ENCODE measurements at places on chromosomes 6 and 20.
A peak's percentile ranks its signal among the peaks of the same experiment; 100 is the strongest.

DNA sequence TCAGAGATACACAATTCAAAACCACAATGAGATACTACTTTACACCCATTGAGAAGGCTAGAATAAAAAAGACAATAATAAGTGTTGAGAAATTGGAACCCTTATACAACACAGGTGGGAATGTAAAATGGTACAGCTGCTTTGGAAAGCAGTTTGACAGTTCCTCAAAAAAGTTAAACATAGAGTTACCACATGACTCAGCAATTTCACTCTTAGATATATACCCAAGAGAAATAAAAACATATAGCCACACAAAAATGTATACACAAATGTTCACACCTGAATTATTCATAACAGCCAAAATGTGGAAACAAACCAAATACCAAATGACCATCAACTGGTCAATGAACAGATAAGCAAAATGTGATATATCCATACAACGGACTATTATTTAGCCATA is 161.1 kb upstream of the PLN start:
- DNase-seq, result no peak

DNA sequence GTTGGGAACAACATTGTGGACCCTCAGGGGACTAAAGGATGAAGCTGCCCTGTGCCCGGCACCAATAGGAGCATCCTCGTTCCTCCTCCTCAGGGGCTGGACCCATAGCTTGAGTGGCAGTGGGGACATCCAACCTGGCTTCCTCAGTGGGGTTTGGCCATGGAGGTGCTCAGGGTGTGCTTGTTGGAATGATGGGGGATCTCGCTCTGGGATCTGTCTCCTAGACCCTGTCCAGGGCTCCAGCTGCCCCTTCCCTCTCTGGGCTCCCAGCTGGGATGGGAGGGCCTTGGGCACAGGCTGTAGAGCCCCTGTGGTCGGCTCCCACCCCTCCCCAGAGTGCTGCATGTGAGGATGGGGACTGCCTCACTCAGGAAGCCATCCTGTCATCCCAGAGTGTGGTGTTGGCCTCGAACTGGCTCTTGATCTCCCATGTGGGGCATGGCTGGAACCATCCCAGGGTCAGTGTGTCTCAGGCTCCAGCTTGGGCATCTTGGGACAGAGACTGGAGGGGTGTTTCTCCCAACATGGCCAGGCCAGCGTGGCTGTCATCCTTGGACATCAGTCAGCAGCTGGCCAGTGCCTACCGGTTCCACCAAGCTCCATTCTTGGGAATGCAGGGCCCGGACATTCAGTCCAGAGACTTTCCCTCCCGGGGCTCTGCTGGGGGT is 9.5 kb upstream of the MYT1 start:
- no peak for DNase-seq

DNA sequence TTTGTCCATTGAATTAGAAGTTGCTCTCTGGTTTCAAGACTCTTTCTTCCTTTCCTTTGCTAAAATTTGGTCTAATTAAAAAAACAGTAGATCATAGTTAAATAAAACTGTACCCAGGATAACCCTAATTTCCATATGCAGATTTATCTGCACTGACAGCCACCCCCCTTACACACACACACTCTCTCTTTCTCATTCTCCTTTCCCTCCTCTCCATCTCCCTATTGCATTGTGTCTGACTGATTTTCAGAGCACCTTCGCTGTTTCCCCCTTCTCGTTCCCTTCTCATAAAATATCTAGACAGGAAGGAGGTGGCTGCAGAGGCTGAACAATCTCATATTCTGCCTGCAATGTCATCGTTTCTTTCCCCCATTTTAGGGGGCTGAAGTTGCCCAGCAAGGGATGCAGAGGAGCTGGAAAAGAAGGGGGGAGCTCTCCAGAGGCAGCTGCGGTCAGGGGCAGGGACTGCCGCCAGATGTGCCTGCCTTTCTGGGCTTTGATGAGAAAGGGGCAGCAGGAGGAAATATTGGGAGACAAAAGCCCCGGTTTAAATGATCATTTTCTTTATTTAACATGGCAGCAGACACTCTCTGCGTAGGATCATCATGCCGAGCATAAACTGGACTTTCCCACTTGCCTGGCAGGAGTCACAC is 22.5 kb upstream of the MMS22L start:
- DNase-seq, result no peak

- no peak for DNase-seq
Observed at GRCh38 chr6:11043961-11044711, at the start of gene ELOVL2. TSS of gene ELOVL2 (minus strand) at chr6:11044305. CDS start at chr6:11044230, 75 bp downstream.

GRCh38 chr6:4362326-4362725 is 227.0 kb upstream of the ECI2 start:
- DNase-seq, result no peak

DNA sequence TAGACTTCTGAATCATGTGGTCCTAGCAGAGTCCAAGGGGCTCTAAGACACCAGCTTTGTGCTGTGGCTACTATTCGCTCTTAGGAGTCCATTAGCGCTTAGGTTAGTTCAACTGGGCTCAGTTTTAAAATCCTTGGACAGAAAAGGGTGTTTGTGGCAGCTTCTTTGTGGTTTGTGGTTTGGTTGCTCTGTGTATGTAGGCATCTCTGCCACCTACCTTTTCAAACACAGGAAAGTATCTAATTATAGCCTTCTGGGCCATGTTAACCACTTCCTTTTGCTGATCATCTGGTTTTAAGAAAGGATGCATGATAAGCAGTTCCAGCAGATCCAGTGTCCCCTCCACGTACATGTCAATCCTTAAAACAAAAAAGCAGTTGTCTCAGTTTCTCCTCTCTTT is 10.8 kb downstream of the GSTA4 start:
- DNase-seq, result peak; percentile 7

- no peak for DNase-seq
Observed at GRCh38 chr6:6466967-6467761, 121.4 kb upstream of the LY86 start.

DNA sequence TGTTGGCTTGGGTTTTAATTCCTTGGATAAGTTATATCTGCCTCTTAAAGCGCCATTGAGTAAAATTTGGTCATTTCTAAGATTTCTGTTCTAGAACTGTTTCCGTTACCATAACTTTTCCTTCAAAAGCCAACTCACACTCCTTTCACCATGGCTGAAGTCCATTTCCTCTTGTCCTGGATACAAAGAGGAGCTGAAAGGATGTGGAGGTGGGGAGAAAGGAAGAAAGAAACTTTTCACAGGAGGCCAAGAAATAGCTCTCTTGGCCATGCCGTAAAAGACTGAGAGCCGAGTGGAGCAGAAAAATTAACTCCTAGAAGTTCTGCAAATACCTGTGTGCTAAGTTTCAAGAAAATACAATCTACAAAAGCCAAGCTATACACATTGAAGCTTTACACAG is 21.6 kb downstream of the GABBR1 start:
- no peak for DNase-seq

- DNase-seq, result no peak
Observed at GRCh38 chr6:15362274-15363160, 116.6 kb downstream of the JARID2 start.

- no peak for DNase-seq
Observed at GRCh38 chr6:7234547-7234946, 78.5 kb downstream of the SSR1 start.

DNA sequence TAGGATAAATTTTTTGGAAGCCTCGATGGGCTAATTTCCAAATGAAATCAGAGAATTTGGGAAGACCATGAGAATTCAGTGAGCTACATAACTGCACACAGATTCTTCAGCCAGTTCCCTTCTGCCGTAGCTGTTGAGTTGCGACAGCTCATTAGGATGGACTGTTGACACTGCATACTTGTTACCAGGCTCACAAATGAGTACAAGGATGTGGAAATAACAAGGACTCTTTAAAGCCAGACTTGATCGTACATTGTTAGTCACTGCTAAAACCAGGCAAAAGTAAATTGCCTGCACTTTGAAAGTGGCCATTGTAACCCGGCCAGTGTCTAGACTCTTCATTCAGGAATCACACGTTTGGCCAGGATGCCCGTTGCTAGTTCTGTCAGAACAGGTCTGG is 37.0 kb downstream of the NDUFAF5 start:
- no peak for DNase-seq

GRCh38 chr20:41111578-41111951 is 25.8 kb upstream of the PLCG1 start:
- DNase-seq, result no peak

GRCh38 chr6:129903082-129903481 is 42.0 kb upstream of the TMEM244 start:
- no peak for DNase-seq

DNA sequence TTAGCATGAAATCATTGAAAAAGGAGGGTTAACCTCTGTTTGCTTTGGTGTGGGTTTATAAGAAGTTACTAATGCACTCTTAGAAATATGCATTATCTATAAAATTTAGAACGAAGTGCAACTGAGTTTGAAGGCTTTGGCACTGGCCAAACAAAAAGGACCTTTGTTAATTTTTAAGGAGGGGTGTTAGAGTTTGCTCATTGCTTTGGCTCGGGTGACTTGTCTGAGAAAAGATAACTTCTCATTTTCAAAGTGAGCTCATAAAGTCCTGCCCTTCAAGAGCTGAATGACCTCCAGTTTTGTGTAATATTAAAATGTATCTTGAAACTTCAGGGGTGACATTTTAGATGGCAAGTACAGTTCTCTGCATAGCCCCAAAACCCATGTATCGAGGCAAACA is 25.9 kb downstream of the NEDD9 start:
- no peak for DNase-seq

- no peak for DNase-seq
Observed at GRCh38 chr6:109867009-109867969, 110.8 kb upstream of the GPR6 start.

DNA sequence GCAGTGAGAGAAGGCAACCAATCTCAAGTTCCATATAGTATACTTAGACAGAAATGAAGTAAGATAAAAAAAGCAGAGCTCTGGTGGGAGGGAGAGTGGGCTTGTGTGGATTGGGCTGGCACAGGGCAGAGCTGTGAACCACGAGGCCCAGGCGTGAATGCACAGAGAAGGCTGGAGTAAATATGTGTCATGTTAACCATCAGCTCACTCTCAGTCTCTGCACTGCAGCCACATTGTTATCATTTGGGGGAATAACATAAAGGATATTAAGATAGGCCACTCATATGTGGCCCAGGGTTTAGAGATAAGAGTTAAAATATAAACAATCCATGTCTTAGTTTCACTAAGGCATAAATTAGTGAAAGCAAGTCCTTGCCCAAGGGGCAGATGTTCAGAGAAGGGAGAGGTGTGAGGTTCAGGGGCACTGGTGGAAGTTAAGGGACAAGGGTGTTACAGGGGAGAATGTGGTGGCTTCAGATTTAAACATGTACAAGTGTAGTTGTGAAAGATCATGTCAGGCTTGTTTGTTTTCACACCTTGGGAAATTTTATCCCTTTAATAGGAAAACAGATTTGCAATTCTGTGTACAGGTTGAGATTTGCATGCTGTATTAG is 14.4 kb downstream of the GMPR start:
- DNase-seq, result no peak

DNA sequence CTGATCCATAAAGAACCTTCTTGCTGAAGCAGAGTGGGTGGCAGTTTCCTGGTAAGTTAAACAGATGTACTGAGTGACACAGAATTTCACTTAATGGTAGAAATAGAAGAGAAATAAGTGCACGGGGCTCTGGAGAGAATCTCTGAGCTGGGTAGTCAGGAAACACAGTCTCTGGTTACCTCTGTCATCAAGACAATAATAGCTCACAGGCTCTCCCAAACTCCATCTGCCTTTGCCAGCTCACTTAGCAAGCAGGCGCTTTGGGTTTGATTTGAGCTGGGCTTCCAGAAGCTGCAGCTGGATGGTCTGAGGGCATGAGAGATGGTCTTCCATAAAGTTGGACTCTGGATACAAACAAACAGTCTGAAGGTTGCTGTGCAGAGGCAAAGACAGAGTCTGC is 39.6 kb upstream of the PRSS35 start:
- DNase-seq, result no peak

DNA sequence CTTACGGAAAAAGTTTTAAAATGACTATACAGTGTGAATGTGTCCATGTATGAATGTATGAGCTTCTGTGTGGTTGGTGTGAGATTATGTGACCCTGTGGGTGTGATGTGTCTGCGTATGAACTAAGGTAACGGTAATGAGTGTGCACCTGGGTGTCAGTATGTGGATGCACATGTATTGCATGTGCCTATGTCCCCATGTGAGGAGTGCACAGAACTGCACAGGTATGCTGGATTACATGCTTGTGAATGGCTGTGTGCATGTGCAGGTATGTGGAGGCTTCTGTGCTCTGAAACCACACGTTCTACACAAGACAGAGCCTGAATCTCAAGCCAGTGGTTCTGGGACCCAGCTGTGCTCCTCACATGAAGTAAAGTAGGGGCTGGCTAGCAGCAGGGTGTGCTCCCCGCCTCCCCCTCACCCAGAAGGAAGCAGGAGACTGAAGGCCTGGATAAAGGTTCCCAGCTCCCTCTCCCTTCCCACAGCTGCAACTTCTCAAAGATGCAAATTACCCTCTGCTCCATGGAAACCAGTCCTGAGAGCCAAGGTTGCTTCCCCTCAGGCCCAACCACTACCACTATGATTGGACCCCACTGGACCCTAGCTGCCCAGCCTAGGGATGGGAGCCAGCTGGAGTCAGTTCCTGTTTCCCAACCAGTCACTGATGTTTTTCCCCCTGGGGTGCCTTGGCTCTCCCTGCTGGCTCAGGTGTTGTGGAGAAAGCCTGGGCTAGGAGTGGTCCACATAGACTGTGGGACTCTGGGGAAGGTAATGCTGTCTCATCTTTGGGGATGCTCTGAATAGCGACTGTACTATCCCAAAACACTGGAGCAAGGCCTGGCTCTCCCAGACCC is 24.8 kb upstream of the SPDEF start:
- DNase-seq, result no peak

DNA sequence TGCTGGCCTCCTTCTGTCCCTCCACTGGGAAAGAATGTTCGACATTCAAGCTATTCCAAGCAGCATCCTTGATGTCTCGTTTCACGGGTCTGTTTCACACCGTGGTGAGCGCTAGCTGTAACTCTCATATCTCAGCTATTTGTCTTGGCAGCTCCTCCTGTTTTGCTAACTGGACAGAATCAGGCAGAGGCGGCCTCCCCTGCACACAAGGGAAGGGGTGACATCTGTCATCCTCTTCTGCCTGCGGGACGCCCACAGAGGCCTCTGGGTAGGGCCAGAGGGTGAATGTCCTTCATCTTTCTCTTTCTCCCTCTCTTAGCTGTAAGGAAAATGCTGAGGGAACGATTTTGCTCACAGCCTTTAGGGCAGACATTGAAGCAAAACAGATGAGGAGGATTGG is 232.8 kb upstream of the GMDS start:
- DNase-seq, result no peak

GRCh38 chr20:38225900-38226263 is 34.7 kb downstream of the KIAA1755 start:
- no peak for DNase-seq
